Esophagus muscularis mucosa (tissue), 4 donors: ENCODE measurements at places on chromosomes 12 and 14. TPM values are rescaled to one million over a fixed set of nuclear protein-coding genes. Genes with fewer than 3 reads are reported as not detected.
A peak's percentile ranks its signal among the peaks of the same experiment; 100 is the strongest.

DNA sequence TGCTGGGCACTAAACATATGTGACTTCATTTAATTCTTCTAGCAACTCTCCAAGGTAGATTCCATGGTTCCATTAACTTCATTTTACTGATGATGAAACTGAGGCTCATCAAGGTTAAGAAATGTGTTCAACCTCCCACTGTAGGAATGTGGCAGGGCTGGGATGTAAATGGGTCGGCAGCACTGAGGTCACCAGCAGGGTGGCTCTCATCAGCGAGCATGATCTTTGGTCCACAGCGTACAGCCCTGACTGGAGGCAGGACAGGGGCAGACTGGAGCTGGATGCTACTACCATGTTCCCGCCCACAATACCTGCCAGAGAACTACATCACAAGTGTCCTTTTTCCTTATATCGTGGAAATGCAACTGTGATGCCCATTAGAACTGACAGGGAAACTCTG, 4.6 kb downstream of the APPL2 start:
- no peaks in the 10 kb centered on the region for H3K27me3 ChIP-seq
- H3K4me1 ChIP-seq = peaks cover 71% of the 10 kb centered on the region
- peaks cover 24% of the 10 kb centered on the region for H3K36me3 ChIP-seq
- H3K4me3 ChIP-seq = no peak overlapping the region

DNA sequence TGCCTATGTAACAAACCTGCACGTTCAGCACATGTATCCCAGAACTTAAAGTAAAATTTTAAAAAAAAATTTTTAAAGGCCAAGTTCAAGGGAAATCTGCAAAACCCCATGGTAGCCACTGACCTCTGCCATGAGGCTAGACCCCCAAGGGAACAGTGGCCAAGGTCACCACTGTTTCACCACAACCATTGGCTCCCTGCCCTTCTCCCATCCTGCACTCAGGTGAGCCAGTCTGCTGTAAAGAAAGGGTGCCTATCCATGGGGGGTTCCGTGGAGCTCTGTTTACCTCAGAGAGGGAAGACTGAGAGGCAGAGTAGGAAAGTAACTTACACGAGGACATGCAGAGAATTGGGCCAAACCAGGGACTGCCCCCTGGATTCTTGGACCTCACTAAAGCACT, 38.6 kb downstream of the VWF start:
- peaks cover 55% of the 10 kb centered on the region for H3K4me1 ChIP-seq
- no peaks in the 10 kb centered on the region for H3K27me3 ChIP-seq
- no peaks in the 10 kb centered on the region for H3K36me3 ChIP-seq

- no peaks in the 10 kb centered on the region for H3K27me3 ChIP-seq
- peak overlapping the region; percentile 93 for H3K27ac ChIP-seq
- DNase-seq = no peak
- no peaks in the 10 kb centered on the region for H3K36me3 ChIP-seq
- H3K4me1 ChIP-seq = peaks cover 19% of the 10 kb centered on the region
Observed at GRCh38 chr12:123151457-123152454, 866 bp upstream of the PITPNM2 start.

DNA sequence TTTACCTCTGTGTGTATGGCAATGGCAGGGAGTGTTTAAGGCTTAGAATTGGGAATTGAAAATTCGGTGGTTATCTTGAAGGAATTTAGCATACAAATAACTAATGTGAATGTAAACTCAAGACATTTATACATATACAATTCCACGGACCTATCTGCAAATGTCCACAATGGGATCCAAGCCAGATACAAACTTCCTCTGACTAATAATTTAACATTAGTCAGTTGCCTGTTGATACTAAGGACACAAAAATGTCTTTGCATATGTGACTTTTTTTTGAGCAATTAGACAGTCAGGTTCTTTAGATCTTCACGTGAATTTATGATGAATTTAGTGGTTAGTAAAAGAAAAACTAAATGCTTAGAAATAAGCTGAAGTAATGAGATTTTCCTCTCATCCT, 40.5 kb downstream of the ESR2 start:
- no peak overlapping the region for H3K4me3 ChIP-seq
- DNase-seq = no peak
- no peak overlapping the region for H3K27ac ChIP-seq
- no peaks in the 10 kb centered on the region for H3K27me3 ChIP-seq
- H3K4me1 ChIP-seq = no peaks in the 10 kb centered on the region

DNA sequence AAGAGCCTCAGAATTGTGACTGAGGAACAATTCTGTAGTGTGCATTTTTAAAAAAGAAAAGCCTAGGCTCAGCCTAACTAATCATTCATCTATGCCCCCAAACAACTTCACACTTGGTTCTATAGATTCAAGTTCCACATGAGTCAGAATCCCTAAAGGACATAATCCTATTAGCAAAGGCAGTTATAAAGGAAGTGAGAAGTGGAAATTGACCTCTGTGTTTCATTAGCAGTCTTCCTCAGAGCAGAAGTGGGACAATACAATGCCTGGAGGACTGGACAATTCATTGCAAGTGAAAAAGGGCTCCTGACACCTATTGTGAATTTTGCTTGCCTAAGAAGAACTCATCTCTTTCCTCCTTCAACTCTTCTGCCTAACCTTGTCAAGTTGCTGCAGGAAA, 222.3 kb downstream of the PTPRO start:
- no peak overlapping the region for H3K27ac ChIP-seq
- no peak overlapping the region for H3K4me3 ChIP-seq
- H3K4me1 ChIP-seq = no peaks in the 10 kb centered on the region
- no peaks in the 10 kb centered on the region for H3K36me3 ChIP-seq

The ADSS1 gene
- total RNA-seq = 6.2 TPM

The CBLN3 gene
- total RNA-seq = 2.0 TPM
